ENCODE measurements at places on chromosomes 1 and 21.

GRCh38 chr1:156213644-156213966, 798 bp downstream of the PMF1 start:
- DNase-seq, result no peak

DNA sequence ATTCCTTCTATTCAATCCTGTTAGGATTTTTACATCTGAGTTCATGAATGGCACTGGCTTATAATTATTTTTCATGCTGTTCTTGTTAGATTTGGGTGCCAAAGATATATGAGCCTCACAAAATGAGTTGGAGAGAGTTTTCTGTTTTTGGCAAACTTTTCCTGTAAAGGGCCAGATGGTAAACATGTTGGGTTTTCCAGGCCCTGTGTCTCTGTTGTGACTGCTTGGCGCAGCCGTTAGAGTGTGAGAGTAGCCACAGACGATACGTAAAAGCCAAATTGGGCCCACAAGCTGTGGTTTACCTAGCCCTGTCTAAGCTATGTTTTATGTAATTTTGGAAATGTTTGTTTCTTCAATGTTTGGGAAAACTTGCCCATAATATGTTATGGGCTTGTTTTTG, 15.6 kb upstream of the CA6 start:
- no peak for DNase-seq

- DNase-seq, result no peak
These were observed 28.4 kb upstream of the TIAM1 start for GRCh38 chr21:31372471-31372765.

- DNase-seq, result no peak
These were observed 138.1 kb upstream of the ST6GALNAC5 start for GRCh38 chr1:76729142-76729541.

GRCh38 chr1:47478090-47478489, 40.2 kb downstream of the FOXD2 start:
- no peak for DNase-seq

- no peak for DNase-seq
These were observed 446.9 kb downstream of the NEGR1 start for GRCh38 chr1:71835442-71835813.

DNA sequence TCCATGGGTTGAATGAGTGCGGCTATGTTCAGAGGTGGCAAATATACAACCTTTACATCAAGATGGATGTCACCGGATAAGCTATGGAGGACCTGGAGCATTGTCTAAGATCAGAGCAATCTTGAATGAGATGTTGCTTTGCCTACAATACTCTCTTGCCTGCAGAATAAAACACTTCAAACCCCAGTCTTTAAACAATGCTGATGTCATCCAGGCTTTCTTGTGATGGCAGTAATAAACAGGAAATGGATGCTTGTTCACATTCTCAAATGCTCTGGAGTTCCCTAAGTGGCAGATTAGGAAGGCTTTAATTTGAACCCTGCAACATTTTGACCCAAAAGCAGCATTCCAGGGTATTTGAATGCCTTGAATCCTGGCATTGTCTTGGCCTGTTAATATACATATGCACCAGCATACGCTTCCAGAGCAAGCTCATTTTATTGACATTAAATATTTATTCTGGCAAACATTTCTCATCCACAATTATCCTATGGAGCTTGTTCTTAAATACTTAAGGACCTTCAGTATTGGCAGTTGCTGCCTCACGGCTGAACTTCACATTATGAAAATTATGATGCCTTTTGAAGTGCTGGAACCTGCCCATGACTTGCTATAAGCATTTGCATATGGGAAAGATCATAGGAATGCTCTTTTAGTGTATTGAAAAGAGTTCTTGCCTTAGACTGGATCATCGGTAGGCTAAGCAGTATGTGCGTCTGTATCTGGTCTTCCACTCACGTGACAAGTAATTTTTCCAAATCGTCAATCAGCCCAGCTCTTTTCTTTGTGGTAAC, 422.7 kb downstream of the SIPA1L2 start:
- DNase-seq, result no peak

- DNase-seq, result no peak
These were observed 18.4 kb upstream of the FOXO6 start for GRCh38 chr1:41342774-41343355.

- no peak for DNase-seq
These were observed 79.4 kb upstream of the RUNX1 start for GRCh38 chr21:35128536-35128935.

GRCh38 chr1:65985393-65986066, 192.8 kb downstream of the PDE4B start:
- no peak for DNase-seq

GRCh38 chr1:64692911-64693310, 52.0 kb upstream of the RAVER2 start:
- DNase-seq, result no peak

DNA sequence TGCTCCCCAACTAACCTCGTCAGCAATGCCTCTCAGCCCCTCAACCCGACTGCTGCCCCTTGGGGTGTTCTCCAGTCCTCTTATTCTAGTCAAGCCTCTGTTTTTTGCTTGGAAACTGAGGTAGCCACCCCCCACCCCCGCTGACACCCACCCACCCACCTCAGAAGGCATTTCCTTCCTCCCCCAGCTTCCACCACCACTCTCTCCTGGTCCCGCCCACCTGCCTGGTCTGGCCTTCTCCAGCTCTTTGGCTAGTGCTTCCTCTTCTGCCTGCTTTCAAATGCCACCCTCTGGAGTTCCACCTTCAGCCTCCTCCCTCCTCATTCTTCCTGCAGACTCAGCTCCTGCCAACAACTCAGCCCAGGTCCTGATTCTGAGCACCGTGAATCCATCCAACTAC, 35.3 kb downstream of the OLFML2B start:
- no peak for DNase-seq

DNA sequence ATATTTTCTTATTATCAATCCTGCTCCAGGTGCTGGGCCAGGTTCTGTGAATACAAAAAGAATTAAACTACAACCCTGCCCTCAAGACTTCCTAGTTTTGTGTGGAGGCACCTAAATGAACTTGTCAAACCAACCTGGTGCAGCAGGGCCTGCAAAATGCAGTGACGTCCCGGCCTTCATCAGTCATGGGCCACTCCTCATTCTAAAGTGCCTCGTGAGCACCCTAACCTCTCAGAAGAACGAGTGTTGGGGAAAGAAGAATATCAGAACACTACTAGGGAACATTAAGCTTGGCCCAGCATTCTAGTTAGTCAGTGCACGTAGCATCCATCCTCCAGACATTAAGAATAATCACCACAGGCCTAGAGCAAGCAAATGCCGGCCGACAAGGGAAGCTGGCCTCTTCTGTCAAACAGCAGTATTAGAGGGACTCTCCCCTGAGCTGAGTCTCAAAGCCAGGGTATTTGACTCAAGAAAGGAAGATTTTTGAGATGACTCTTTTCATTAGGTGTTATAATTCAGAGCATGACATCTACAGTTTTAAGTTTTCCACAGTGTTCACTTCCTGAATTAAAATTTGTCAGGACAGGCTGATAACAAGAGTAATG, 137.9 kb downstream of the SLC45A1 start:
- DNase-seq, result no peak

DNA sequence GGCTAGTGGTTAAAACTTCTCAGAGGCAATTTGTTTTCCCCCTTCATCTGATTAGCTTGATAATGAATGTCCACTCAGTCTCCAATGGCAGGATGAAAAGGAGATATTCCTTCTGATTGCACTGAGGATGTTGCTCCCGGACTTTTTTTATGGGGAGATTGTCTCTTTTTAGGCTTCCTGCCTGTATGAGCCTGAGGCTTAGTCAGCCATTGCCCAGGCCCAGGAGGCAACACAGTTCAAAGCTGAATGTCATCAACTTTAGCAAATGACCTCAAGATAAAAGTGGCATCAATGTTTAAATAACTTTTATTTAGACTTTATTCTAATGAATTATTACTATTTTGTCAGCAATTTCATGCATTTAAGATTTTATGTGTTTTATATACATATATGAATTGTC, 162.9 kb upstream of the PTBP2 start:
- DNase-seq, result no peak

DNA sequence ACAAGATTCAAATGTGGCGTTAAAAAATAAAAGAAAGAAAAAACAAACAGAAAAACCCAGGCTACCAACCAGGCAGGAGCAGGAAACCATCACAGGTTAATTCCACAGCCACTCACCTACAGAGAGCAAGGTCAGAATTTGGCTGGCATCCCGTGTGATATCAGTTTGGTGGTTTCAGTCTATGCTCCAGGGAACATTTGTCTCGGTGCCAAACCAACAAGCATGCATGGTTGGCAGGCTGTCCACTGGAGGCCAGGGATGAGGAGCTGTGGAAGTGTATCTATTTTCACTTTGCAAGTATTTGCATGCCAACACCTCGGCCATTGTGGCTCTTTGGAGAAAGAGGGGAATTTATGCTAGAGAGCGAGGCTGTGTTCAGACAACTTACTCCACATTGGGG, 53.1 kb upstream of the PROX1 start:
- DNase-seq, result no peak

DNA sequence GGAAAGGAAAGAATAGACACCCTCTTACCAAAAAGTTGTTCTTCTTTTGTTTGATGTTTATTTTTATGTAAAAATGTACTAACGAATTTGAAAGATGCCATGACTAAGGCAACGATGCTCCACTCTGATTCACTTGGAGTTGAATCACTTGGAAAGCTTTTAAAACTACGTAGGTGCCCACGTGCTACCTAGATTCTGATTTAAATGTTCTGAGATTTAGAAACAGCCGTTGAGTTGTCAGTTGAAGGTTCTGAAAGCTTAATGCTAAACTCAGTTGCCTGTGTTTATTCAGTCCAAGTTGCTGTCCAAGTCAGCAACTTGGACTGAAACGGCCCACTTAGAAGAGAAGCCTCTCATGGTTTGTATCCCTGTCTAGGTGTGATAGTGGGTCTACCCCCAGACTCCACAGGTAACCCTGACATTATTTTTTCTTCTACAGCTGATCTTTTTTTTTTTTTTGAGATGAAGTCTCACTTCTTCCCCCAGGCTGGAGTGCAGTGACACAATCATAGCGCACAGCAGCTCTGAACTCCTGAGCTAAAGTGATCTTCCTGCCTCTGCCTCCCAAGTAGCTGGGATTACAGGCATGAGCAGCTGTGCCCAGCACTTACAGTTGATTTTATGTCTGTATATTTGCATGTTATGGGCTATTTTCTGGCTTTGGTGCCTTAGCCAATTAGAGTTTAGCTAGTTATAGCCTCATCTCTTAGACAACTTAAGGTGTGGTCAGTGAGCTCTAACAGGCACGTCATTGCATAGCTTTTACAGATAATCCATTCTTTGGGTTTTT, 1.4 kb upstream of the VAMP4 start:
- DNase-seq, result no peak

- DNase-seq, result no peak
These were observed 25.8 kb upstream of the LRRN2 start for GRCh38 chr1:204711103-204711946.

DNA sequence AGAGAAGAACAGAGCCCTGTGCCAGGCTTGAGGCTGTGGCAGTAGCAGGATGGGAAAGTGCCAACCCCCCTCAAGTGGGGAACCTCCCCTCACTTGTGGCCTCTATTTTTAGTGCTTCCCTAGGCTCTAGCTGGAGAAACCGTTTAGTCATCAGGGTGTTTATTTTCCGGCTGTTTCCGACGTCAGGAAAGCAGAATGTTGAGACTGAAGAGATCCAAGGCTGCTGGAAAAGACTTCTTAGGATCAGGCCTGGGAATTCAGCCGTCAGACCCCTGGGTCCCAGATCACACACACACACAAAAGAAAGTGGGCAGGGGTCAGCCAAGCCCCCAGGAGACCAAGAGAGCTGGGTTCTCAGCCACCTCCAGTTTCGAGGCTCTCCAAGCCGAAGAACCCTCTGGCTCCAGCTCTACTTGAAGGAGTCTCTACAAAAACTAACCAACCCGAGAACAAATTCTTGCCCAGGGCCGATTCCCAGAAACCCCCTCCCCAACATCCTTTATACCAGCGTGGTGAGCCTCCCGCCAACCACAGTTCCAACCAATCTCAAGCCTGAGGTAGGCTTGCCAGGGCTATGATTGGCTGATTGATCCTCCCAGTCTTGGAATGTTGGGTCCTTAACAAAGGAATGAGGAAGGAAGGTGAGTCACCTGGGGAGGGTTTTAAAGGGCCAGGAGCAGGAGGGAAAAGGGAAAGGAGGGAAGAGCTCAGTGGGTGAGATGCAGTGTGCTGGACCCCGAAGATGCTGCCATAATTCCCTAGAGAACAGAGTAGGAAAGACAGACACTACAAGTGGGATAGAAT, 2.5 kb upstream of the MEF2D start:
- DNase-seq, result no peak

DNA sequence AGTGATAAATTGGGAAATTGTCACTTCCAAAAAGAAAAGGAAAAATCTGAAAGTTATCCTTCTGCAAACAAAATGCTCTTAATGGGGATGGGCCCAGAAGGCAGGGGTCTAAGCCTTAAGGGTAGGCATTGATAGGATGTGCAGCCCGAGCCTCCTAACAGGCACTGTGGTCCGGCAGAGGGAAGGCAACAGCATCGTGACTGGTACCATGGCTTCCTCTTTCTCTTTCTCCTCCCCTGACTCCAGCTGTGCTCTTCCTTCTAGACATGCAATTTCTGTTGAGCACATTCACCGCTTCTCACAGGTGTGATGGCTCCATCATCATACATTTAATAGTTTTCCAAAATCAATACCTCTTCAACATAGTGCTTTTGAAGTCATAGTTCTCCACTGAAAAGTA, 91.5 kb downstream of the SELENOF start:
- no peak for DNase-seq

DNA sequence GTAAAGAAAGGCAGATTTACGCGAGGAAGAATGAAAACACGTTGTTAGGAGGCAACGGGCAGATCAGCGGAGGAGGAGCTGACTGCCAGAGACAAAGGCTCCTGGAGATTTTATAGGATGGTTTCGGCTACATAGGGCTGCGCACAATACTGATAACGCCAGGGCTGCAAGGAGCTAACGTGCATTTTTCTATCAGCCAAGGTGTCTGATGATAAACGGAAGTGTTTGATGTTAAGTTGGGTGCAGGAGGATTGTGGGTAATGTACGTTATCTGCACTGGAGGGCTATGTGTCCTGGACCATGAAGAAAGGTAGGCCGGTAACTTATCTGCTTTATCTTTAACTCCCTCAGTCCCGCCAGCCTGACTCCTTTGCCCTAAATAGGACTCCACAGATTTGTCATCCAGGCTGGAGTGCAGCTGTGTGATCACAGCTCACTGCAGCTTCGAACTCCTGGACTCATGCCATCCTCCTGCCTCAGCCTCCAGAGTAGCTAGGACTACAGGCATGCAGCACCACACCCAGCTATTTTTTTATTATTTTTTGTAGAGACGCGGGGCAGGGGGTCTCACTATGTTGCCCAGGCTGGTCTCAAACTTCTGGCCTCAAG, 29.6 kb downstream of the SETD4 start:
- DNase-seq, result no peak

GRCh38 chr1:101965341-101965740, 31.4 kb downstream of the OLFM3 start:
- DNase-seq, result no peak

DNA sequence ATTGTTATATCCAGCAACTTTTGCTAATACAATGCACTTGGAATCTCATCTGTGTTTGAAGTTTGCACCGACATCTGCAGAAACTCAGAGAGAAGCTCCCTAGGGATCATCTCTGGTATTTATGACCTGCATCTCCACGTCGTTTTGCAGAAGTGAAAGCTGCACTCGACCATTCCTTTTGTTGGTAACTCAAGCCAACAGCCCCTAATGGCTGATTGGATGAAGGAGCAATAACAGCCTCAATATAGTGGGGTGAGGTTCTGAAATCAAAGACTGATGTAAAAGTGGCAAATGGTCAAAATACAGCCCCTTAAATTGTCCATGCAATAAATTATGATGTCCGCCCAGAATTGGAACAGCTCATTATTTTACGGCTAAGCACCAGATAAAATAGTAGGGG, 344.2 kb upstream of the KAZN start:
- no peak for DNase-seq
